Lung microvascular endothelial cell (primary cell): ENCODE measurements at places on chromosomes 1 and 21. TPM values are rescaled to one million over a fixed set of nuclear protein-coding genes. Genes with fewer than 3 reads are reported as not detected.

DNA sequence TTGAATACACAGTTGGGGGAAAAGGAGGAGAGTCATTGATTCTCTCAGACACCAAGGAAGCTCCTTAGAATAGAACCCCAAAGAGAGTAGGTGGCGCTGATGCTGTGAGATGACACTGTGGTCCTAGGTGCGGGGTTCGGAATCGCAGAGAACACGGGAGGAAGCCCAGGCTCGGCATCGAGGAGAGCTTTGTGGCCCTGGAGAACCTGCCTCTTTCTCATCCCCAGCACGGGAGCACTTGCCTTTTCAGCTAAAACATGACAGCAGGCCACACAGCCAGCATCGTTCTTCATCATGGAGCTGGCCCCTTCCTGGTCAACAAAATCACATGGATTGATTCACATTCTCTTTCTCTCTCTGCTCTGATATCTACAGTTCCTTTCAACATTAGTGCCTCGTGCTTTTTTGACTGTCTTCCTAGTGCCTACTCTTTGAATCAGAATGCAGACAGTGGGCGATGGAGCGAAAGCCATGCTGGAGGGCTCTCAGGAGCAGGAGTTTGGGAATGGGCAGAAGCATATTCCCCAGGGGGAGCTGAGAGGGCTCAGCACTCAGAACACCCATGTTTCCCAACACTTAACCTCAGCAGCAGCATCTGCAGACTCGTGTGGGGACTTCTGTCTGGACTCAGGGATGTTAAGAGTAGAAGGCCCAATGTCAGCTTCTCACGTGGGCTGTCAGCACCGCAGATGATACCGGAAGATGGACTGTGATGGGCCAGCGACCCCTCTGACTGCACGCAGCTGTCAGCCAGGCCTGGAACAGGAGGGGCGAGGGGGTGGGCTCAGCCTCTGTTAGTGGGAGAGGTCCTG is 539.4 kb downstream of the KIF26B start:
- no peak for DNase-seq

DNA sequence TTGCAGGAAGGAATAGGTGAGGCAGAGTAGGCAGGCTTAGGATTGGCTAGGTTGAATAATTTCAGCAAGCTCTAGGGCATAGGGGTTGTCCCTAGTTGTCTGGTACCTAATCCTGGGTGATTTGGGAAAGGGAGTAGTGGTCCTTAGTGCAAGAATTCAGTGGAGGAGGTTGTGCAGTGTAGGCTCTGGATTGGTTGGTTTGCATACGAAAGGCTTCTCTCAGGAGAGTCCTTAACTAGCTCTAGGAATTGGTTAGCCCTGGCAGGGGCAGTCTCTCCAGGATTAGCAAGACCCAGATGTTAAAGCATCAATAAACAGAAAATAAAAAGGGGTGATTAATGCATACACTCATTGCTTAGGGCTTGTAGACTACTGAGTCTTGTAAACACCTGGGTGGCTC is 9.6 kb upstream of the CD101 start:
- DNase-seq: no peak

DNA sequence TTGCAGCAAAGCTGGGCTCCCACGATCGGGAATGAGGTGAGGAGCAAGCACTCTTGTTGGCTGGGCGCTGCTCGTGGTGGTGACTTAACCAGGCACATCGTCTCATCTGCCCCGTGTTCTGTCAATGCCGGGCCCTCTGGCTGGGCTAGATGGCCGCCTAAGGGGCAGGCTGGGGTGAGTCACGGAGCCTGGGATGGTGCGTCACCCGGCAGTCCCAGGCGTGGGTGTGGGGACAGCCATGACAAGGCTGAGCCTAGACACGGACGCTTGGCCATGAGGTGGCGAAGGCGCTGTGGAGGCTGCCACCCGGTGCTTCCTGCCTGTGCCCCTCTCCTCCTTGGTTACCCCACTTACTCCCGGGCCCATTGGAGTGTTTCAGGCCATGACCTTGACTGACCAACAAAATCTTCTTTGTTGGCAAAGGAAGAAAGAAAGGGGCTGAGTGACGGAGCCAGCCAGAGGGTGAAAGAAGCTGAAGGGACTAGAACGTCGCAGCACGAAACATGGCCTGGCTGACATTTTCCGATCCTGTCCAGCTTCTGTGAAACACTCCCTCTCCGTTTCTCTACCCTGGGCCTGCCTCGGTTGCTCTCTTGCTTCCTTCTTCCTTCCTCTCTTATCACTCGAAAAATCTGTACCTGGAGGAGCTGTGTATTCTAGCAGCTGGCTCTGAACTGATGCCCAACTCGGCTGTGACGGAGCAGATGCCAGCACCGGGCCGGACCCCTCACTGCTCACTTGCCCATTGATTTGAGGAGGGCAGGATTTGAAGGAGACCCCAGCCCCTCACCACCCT is 596 bp downstream of the CD247 start:
- no peak for DNase-seq

DNA sequence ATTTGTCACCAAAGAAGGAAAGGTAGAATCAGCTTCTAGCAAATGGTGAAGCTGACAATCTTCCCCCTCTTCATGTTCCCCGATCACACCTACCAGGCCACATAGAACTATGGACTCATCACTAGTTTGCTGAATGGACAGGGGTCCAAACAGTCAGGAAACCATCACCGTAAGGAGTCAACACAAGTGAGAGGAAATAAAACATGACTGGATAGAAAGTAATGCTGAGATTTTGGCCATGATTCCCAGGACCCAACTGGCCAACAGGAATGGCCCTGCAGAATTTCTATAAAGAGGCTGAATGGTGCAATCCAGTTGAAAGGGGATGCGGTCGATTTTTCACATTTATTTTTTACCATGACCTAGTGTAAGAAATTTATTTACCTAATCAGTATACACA is 10.7 kb downstream of the DDAH1 start:
- no peak for DNase-seq

DNA sequence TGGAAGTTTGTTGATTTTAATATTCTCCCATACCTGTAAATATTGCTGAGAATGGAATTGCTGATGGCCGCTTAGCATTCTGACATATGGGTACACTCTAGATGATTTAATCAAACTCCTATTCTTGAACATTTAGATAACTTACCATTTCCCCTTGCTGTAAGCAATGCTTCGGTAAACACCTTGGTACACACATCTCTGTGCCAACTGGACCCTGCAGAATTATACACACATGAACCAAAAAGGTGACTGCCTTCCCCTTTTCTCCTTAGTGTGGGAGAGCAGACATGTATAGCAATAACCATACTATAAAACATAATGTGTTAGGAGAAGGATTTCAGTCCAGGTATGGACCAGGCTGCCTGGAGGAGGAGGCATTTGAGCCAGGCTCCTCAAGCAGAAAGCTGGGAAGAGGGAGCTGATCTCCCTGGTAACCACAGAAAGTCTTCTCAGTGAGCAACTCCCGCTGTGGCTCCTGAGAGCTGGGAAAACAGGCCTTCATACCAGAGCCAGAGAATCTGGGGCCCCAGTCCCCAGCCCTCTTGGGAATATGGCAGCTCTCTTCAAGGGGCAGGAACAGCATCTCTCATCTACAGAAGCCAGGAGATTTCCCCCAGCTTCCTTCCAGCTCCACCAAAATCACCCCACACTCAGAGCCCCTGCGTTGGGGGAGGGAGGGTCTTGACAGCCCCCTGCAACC is 33.9 kb upstream of the CSF1 start:
- DNase-seq: no peak

- no peak for DNase-seq
These were observed 197.4 kb downstream of the SEC16B start for GRCh38 chr1:177772386-177772960.

DNA sequence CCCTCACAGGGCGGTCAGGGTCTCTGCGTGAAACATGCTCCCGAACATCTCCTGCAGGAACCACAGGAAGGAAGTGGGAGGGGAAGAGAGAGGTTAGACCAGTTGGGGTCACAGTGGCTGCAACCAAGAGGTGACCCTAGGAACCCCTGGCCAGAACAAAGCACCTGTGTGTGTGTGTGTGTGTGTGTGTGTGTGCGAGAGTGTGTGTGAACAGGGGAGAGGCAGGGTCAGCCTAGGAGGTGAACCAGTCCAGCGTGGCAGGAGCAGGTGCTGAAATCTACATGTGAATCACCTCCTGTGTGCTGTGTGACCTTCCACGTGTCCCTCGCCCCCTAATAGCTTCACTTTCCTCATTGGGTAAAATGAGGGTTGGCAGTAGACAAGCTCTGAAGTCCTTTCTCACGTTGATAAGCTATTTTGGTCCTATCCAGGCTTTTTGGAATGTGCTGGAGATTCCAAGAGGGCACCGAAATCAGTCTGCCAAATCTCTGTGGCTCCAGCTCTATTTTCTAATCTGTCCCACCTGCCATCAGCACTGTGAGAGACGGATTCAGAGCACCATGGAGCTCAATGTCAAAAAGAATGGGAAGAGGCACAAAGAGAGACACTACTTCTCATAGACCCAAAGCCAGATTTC is 27.8 kb downstream of the SLC26A9 start:
- peak; percentile 19 for DNase-seq

- DNase-seq: peak; percentile 68
These were observed 46.1 kb upstream of the SLC30A1 start for GRCh38 chr1:211625040-211625439.

DNA sequence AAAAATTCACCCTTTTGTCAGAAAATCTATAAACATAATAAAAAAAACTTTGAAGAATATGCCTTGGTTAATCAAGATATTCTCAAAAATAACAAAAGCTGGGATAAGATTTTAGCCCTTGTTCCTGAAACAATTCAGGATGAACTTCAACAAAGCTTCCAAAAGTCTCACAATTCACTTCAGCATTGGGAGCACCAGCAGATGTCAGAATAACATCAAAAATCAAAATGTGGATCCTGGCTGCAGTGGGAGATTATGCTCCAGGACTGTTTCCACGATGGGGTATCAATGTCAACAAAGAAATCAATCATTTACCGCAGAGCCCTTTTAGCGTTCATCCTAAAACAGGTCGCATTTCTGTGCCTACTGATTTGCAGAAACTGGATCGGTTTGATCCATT is 35.2 kb downstream of the ZNF670 start:
- no peak for DNase-seq

- no peak for DNase-seq
These were observed 69.6 kb upstream of the OLIG2 start for GRCh38 chr21:32956061-32956656.

DNA sequence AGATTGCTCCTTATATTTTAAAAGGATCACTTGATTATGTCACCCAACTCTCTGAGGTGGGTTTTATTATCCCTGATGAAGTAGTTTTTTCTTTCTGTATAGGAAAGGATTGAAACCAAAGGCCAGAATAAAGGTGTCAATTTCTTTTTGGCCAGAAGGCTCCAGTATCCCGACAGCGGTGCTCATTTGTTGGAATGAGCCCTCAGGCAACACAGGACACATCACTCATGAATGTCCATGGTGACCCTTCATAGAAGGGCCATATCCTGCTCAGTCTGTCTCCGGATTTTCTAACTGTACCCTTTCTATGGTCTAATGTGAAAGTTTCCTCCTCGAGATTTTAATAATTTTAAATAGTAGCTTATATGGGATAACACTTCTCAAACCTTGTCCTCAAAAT is 171.3 kb upstream of the USP24 start:
- no peak for DNase-seq

GRCh38 chr1:67338642-67339041 is 31.0 kb downstream of the IL12RB2 start:
- no peak for DNase-seq

- no peak for DNase-seq
These were observed 178.9 kb upstream of the CAMK1G start for GRCh38 chr1:209404577-209404976.

- DNase-seq: no peak
These were observed 44.3 kb upstream of the ZC3H11B start for GRCh38 chr1:219657186-219657585.

DNA sequence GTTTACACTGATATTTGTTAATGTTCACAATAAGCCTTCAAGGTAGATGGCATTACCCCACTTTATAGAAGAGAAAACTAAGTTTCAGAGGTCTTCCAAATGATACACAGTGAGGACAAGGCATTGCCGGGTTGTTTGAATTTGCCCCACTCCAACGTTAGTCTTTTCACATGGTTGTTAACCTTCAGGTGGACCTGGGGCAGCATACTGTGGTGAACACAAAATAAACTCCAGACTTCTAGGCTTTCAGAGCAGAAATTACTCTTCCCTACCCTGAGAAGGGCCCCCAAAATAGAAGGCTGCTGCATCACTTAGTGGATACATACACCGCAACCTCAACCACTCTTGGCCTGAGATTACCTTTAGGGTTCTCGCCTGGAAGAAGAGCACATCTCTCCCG is 3.4 kb upstream of the KHDRBS1 start:
- DNase-seq: no peak

- DNase-seq: peak; percentile 17
These were observed 514 bp downstream of the FAM43B start for GRCh38 chr1:20552728-20553445.

DNA sequence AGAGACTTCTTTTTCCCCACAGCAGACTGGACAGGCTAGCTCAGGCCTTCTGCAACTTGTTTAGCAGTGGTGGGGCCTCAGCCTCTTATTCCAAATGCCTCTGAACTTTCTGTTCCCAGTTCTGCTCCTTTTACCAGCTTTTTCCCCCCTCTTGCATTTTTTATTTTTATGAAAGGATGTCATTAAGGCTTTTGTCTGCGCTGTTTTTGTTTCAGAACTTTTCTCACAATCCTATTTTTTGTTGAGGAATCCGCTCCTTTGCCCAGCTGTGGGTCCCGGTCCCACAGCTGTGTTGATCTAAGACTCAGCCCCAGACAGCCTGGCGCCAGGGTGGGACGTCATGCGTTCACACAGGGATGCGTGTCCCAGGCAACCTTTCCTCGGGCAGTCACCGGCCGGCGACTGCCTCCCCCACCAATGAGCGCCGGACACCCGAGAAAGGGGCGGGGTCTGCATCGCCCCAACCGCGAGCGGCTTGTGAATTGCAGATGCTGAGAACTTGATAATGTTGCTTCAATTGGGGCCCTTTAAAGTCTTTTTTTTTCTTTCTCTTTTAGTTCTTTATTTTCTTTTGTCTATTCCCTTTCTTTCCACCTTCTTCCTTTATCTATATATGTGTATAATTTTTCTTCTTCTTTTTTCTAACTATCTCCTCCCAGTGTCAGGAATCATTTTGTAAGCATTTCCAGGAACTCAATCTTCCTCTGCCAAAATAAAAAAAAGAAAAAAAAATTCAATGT is 3.0 kb upstream of the ID3 start:
- peak; percentile 100 for DNase-seq

DNA sequence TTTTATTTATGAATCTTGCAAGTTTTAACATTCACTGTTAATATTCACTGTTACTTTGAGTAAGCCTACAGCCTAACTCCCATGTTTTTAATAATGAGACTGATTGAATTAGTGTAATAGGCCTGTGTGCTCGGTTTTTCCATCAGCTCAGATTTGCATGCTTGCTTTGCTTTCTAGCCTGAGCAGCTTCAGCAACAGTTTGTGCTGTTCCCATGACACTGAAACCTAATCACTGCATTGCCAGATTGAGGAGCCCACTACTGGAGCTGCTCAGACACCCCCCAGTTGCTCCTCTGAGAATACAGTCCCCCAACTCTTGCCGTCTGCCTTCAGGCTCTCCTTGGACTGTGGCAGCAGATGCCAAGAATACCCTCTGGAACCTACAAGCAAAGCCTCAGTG is 695.4 kb downstream of the BRINP3 start:
- DNase-seq: no peak

The CPLANE2 gene
- total RNA-seq: 6.7 and 7.2 TPM in 2 replicates

The CHRM3 gene
- total RNA-seq: under 0.01 and 0.20 TPM in 2 replicates

The SAMD11 gene
- not detected in 2 replicates for total RNA-seq

The FAM72D gene
- total RNA-seq: 0.40 and 0.87 TPM in 2 replicates

The RUNX3 gene
- total RNA-seq: not detected in 2 replicates

The TDRD5 gene
- total RNA-seq: 0.20 and 0.22 TPM in 2 replicates

The ALPL gene
- 0.22 TPM in 1 of 2 replicates, not detected in the other for total RNA-seq

The NCMAP gene
- not detected in 2 replicates for total RNA-seq

The AUNIP gene
- total RNA-seq: 0.60 and 2.0 TPM in 2 replicates
